ENCODE measurements at places on chromosomes 3 and 15. TPM values are rescaled to one million over a fixed set of nuclear protein-coding genes. Genes with fewer than 3 reads are reported as not detected.

DNA sequence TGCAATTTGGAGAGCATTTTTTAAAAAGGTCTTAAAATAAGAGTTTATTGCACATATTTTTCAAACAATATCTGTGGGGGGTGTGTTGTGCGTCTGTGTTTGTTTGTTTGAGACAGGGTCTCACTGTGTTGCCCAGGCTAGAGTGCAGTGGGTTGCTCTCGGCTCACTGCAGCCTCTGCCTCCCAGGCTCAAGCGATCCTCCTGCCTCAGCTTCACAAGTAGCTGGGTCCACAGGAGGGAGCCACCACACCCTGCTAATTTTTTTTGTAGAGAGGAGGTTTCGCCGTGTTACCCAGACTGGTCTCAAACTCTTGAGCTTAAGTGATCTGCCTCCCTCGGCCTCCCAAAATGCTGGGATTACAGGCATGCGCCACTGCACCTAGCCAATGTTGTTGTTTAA is 2.7 kb downstream of the MLF1 start:
- peak overlapping the region; percentile 42 for H3K27ac ChIP-seq
- no peaks in the 10 kb centered on the region for H3K36me3 ChIP-seq
- no peak for DNase-seq
- H3K4me1 ChIP-seq: peaks cover 58% of the 10 kb centered on the region
- H3K4me3 ChIP-seq: peak overlapping the region; percentile 86

- no peak overlapping the region for H3K27ac ChIP-seq
- H3K27me3 ChIP-seq: no peaks in the 10 kb centered on the region
- no peaks in the 10 kb centered on the region for H3K4me1 ChIP-seq
- H3K4me3 ChIP-seq: no peak overlapping the region
These were observed 254.5 kb downstream of the NLGN1 start for GRCh38 chr3:173652093-173652492.

DNA sequence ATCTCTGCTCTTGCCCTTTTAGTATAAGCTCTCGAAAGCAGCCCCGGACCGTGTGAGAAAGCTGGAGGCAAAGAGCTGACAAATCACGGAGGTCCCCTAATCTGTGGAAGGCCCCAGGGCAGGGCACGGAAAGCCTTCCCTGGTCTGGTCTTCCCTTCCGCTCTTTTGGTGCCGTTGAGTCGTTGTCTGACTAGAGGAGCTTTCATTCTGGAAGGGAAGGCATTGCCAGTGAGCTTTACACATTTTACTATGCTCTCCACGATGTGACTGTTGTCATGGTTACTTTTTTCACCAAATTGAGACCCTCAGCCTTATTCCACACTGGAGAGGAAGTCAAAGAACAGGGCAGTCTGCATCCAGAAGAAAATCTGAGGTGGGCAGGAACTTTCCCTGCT is 71.7 kb downstream of the CYP19A1 start:
- peaks cover 61% of the 10 kb centered on the region for H3K27me3 ChIP-seq
- peak overlapping the region; percentile 16 for H3K27ac ChIP-seq
- H3K36me3 ChIP-seq: no peaks in the 10 kb centered on the region
- peaks cover 17% of the 10 kb centered on the region for H3K4me1 ChIP-seq

DNA sequence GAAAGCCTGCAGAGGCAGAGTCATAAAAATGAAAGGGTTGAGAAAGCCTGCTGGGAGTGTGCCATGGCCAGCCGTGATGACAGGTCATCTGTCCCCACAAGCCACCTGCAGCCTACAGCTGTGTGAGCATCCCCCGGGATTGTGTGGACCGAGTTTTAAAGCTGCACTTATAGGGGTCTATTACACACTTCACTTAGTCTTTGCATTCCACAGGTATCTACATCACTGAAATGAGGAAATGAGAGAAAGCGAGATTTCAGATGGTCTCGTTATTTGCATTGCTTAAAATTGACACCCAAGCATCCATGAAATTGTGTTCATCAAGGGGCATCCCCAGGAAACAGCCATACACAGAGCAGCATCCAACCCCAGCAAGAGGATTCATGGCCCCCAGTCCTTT is 137.6 kb upstream of the TRIM42 start:
- H3K4me3 ChIP-seq: no peak overlapping the region
- DNase-seq: no peak
- peaks cover 5% of the 10 kb centered on the region for H3K4me1 ChIP-seq
- no peaks in the 10 kb centered on the region for H3K36me3 ChIP-seq

GRCh38 chr3:67329358-67329757 is 325.1 kb downstream of the SUCLG2 start:
- H3K4me1 ChIP-seq: no peaks in the 10 kb centered on the region
- no peak for DNase-seq
- H3K27ac ChIP-seq: no peak overlapping the region
- H3K4me3 ChIP-seq: no peak overlapping the region

DNA sequence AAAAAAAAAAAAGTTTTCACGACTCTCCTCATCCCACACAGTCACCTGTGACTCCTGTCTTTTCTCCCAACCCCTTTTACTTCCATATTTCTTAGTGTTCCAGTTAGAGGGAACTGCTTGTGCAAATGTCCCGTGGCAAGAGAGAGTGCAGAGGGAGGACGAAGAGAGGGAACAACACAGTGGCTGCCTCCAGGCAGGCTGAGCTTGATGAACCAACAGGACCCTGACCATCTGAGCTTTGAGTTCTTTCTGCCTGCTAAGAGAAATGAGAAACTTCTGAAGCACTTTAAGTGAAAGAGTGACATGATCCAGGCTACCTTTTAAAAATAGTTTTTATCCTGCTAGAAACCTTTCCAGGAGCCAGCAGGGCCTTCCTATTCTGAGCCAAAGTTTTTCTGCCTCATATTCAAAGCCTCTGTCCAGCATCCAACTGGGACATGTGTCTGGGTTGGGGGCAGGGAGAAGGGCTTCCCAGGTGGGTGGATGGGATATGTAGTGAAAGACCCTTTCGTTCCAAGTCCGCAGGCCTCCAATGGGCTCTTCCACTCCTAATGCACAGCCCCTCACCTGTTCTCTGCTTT is 239.9 kb downstream of the OPA1 start:
- H3K4me3 ChIP-seq: no peak overlapping the region
- DNase-seq: no peak
- peaks cover 35% of the 10 kb centered on the region for H3K4me1 ChIP-seq
- H3K27me3 ChIP-seq: peaks cover 4% of the 10 kb centered on the region

- H3K36me3 ChIP-seq: no peaks in the 10 kb centered on the region
- no peak for DNase-seq
- H3K4me1 ChIP-seq: no peaks in the 10 kb centered on the region
- no peaks in the 10 kb centered on the region for H3K27me3 ChIP-seq
- H3K27ac ChIP-seq: no peak overlapping the region
These were observed 219.0 kb downstream of the SHQ1 start for GRCh38 chr3:72629191-72629631.

DNA sequence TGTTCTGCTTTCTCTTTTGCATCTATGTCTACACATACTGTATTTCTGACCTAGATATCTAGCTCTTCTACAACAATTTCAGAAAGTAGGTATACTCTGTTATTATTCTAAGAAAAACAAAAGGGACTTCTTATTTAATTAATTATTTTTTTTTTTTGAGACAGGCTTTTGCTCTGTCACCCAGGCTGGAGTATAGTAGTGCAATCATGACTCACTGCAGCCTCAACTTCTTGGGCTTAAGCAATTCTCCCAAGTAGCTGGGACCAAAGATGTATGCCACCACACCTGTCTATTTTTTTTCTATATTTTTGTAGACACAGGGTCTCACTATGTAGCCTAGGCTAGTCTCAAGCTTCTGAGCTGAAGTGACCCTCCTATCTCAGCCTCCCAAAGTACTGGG is 130.6 kb downstream of the MBNL1 start:
- H3K36me3 ChIP-seq: no peaks in the 10 kb centered on the region
- no peak for DNase-seq
- peaks cover 100% of the 10 kb centered on the region for H3K4me1 ChIP-seq
- peak overlapping the region; percentile 87 for H3K27ac ChIP-seq
- no peak overlapping the region for H3K4me3 ChIP-seq

DNA sequence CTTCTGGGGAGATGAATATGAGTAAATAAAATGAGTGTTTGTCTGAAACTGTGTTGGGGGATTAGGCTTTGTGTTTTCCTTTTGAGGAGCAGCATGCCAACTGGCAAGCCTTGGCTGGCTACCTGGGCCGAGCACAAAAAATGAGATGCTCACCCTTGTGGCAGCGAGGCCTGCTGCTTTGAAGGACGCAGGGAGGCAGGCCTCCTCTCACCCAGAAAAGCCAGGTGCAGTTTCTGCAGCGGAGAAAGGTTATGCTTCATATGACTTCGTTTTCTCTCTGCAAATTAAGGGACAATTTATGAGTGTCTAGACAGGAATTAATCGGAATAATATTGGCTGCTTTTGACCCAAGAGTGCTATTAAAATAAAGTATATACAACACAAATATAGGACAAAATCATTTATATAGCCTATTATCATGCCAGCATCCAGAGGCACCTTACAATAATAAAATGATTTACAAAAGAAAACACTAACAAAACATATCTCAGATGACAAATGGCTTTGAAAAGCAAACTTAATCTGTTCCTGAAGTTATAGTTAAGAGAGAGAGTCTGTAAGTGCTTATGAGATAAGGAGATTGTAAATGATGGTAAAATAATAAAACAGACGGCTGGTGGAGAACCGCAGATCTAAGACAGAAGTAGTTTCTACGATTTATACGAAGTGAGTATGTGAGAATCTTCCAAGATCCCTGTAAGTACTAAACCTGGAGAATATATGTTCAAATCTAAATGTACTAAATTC is 682.8 kb upstream of the NR2F2 start:
- no peaks in the 10 kb centered on the region for H3K27me3 ChIP-seq
- no peak overlapping the region for H3K27ac ChIP-seq
- DNase-seq: no peak
- no peaks in the 10 kb centered on the region for H3K36me3 ChIP-seq
- H3K4me3 ChIP-seq: no peak overlapping the region
- H3K4me1 ChIP-seq: no peaks in the 10 kb centered on the region

- no peak overlapping the region for H3K27ac ChIP-seq
- DNase-seq: no peak
- H3K4me1 ChIP-seq: peaks cover 4% of the 10 kb centered on the region
These were observed 186.0 kb upstream of the KBTBD8 start for GRCh38 chr3:66812136-66812535.

DNA sequence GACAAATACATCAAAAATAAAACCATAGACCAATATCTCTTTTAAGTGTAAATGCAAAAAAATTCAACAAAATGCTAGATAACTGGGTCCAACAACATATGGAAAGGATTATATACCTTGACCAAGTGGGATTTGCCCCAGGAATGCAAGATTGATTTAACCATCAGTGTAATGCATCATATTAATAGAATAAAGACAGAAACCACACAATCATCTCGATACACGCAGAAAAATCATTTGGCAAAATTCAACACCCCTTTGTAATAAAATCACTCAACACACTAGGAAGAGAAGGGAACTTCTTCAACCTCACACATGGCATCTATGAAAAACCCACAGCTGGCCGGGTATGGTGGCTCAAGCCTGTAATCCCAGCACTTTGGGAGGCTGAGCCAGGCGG is 19.5 kb downstream of the GREM1 start:
- DNase-seq: no peak
- no peaks in the 10 kb centered on the region for H3K36me3 ChIP-seq
- no peak overlapping the region for H3K4me3 ChIP-seq
- no peaks in the 10 kb centered on the region for H3K4me1 ChIP-seq
- H3K27ac ChIP-seq: no peak overlapping the region

DNA sequence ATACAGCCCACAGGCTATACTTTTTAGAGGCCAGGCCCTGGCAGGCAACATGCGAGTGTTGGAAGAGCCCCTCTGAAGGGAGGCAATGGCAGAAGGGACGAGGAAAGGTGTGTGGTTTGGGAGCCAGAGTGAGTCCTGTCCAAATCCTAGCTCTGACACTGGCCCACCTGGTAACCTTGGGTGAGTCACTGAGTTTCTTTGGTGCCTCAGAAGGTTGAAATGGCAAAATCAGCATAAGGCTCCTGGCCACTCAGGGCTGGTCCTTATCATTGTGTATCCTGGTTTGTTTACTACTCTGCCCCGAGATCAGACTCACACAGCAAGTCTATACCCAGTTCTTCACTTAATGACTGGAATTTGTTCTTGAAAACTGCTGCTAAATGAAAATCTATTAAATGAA is 71.4 kb upstream of the TLE3 start:
- H3K27ac ChIP-seq: no peak overlapping the region
- peaks cover 44% of the 10 kb centered on the region for H3K27me3 ChIP-seq
- no peaks in the 10 kb centered on the region for H3K36me3 ChIP-seq
- H3K4me1 ChIP-seq: peaks cover 30% of the 10 kb centered on the region
- no peak overlapping the region for H3K4me3 ChIP-seq

DNA sequence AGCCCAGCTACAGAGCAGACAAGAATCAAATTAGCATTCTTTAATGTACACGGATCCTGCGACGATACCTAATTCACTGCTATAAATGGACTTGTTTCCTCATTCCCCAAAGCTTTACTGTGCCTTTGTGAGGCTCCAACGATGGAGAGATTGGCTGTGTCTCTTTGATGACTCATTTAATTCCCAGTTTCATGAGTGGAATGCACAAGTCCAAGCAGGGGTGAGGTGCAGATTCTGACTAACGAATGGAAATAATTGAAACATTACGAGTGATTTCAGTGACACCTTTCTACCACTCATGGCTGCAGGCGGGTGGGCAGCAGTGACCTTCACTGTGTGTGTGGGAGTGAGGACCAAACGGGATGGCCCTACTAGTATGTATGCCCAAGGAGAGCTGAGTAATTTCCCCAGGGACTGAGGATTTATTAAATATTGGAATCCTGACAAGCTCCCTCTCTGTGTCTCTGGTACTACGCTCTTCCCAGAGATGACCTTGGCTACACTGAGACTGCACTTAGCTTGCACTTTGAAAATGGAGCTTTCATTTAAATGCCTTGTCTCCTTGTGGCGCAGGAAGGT is 156.7 kb downstream of the CACNA2D3 start:
- no peaks in the 10 kb centered on the region for H3K27me3 ChIP-seq
- H3K36me3 ChIP-seq: no peaks in the 10 kb centered on the region
- DNase-seq: no peak
- no peak overlapping the region for H3K27ac ChIP-seq
- H3K4me3 ChIP-seq: no peak overlapping the region
- H3K4me1 ChIP-seq: no peaks in the 10 kb centered on the region

VWA5B2 gene
- total RNA-seq: not detected

AMIGO3 gene
- total RNA-seq: not detected

TERC gene
- total RNA-seq: 3.8 TPM

LDHAL6B gene
- total RNA-seq: not detected

HYAL1 gene
- total RNA-seq: 52.2 TPM

TMEM158 gene
- total RNA-seq: 0.60 TPM

IL12A gene
- 0.60 TPM for total RNA-seq
